ENCODE measurements at places on chromosomes 11 and 22.

DNA sequence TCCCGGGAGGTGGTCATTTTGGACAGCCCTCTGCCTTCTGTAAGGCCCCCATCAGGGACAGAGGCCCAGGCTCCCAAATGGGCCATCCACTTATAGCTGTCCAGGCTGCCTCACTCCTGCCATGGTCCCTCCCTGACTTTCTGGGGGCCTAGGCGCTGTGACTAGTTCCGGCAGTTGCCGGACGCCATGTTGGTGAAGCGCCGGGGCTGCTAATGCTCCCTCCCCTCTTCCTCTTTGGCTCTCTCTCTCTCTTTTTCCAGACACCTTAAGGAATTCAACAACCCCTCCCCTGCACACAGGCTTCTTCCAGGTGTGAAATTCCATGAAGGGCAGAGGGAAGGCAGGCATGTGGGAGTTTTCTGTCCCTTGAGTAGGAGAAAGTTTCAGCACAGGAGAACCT is 445.6 kb downstream of the SOX6 start:
- DNase-seq: no peak

- DNase-seq: peak; percentile 92
Observed at GRCh38 chr11:47607380-47607779, 13.2 kb upstream of the C1QTNF4 start.

DNA sequence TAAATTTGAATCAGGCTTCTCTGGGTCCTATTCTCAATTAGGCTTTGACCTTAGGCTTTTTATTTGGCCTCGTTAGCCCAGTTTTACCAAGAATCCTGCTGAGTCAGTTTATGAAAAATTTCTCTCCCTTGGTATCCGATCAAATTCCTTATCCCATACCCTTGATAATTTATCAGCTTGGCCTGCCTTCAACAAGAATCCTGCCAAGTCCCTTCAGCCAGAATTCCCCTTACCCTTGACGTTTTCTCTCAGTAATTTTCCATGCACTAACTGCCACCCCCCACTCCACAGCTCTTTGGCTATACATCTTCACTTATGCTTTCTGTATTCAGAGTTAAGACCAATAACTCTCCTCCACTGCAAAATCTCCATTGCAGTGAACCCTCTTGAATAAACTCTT is 811.0 kb upstream of the CCDC90B start:
- DNase-seq: no peak

DNA sequence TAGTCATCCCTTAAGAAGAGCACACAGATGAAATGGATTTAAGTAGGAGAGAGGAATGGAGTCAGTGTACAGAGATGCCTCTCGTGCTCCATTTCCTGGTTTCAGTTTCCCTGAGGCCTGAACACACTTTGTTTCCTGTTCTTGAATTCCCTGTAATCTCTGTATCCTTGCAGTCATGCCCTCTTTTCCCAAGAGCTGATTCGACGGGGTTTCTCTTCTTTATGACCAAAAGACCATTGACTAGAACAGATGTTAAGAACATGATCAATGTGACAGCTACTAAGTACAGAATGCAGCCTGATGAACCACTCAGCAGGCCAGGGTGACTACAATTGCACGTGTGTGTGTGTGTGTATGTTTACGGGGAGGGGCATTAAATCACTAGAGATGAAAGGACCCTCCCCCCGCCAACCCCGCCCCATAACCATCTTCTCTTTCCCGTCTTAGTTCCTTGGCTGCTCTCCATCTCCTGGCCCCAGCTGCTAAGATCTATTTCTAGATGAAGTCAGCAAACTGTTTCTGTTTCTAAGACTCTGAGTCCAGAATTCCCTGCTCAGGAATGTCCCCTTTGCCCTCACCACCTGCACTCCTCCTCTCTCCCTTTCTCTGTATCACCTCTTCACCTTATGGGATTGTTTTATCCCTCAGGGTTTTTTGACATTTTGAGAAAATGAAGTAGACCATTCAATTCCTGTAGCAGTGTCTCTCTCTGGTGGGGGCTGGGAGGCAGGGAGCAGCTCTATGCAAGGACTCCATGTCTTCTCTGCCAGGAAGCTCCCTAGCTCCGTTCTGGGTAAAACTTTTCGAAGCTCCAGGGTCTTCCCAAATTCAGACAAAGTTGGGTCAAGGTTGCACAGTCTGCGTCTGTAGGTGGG is 26.0 kb downstream of the SLC22A6 start:
- peak; percentile 34 for DNase-seq

GRCh38 chr11:69397732-69398131 is 83.7 kb upstream of the LINC01488 start:
- no peak for DNase-seq

DNA sequence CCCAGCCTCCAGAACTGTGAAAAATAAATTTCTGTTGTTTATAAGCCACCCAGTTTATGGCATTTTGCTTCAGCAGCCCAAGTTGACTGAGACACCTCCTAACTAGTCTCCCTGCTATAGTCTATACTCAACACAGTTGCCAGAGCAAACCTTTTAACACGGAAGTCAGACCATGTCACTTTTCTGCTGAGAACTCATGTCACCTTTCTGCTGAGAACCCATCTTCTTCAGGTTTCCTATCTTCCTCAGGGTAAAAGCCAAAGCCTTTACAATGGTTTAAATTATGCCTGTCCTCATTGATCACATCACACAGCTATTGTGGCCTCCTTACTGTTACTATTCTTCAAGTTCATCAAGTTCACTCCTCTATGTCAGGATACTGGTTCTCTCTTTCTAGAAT is 74.3 kb upstream of the SOX6 start:
- no peak for DNase-seq

DNA sequence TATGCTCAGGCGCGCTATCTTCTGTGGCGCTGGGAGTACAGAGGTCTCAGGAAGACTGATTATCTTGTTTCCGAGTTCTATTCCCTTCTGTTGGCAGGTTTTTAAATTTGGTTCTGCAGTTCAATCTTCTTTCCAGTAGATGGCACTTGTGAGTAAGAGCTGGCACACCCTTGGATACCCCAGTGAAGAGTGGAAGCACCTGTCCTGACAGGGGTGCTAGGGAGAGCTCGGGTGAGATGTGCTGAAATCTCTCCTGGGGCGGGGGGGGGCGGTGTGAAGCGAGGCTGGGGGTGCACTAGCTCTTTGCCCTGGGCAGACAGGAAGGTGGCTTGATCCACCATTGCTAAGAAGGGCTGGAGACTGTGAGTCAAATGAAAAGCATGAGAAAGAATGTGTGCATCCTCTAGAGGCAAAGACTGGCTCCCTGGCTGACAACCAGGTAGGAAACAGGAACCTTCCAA is 679.9 kb upstream of the CCDC179 start:
- DNase-seq: peak; percentile 70

DNA sequence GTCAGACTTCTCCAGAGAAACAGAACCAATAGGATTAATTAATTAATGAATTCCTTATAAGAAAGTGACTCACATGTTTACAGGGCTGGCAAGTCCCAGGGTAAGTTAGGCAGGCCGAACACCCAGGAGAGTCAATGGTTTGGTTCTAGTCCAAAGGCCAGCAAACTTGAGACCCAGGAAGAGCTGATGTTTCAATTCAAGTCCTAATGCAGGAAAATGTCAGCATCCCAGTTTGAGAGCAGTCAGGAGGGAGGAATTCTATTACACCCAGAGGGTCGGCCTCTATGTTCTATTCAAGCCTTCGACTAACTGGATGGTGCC is 466.0 kb downstream of the INSC start:
- DNase-seq: no peak

DNA sequence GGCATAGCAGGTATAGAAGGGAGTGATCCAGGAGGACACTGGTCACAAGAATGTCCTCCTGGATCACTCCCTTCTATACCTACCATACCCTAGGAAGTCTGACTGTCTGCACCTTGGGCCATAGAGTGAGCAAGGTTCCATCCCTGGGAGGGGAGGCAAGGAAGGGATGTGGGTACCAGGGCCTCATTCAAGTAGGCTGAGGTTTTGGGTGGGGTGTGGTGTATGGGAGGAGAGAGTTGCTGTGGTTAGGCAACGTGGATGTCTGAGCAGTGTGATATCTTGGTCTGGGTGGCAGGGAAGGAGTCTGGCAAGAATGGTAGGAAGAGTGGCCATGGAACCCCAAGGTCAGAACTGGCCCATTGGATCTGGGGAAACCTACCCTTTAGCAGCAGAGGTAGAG is 13.2 kb downstream of the PPFIBP2 start:
- DNase-seq: no peak

- DNase-seq: no peak
Observed at GRCh38 chr11:18710545-18710944, 12.0 kb downstream of the TMEM86A start.

DNA sequence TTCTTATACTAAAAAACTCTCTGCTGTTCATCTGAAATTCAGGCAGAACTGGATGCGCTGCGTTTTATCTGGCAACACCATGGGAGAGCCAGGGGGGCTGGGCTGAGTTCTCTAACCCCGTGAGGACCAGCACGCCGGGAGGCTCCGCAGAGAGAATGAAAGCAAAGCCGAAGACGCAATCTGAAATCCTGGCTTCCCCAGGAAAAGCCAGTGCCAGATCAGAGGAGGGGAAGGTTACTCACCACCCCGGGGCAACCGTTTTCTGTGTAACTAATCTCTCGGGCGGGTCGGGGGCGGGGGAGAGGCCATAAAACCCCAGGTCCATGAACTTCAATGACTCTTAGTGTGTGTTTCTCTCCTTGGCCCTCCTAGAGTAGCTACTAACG is 99.4 kb downstream of the SHANK2 start:
- peak; percentile 50 for DNase-seq

DNA sequence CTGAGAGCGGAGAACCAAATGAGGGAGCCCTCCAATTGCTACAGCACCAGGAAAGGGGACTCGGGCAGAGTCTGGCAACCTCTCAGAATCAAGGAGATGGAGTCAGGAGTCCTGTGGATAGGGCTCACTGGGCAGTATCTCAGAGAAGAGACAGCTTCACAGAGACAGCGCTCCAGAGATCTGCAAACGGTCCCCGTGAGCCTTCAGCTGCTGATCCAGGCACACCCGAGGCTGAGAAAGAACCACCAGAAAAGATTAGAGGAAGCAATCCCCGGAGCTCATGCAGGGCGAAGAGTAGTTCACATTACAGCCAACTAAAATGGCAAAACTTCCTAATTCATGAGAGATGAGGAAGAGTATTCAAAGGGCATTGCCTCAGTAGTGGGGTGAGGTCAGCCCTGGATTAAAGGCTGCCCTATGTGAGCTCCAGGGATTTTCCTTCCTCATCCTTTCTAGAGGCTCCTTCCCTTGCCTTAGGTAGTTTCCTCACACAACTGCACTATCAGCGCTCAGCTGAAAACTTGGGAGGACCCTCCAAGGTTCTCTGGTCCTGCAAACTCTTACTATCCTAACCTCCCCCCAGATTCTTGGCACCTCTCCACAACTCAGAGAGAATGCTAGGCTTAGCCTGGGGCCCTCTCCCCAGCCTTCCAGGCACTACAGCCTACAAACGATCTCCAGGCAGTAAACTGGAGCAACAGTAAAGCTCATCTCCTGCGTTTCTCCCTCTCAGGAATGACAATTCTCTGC is 23.7 kb downstream of the SCN4B start:
- no peak for DNase-seq

DNA sequence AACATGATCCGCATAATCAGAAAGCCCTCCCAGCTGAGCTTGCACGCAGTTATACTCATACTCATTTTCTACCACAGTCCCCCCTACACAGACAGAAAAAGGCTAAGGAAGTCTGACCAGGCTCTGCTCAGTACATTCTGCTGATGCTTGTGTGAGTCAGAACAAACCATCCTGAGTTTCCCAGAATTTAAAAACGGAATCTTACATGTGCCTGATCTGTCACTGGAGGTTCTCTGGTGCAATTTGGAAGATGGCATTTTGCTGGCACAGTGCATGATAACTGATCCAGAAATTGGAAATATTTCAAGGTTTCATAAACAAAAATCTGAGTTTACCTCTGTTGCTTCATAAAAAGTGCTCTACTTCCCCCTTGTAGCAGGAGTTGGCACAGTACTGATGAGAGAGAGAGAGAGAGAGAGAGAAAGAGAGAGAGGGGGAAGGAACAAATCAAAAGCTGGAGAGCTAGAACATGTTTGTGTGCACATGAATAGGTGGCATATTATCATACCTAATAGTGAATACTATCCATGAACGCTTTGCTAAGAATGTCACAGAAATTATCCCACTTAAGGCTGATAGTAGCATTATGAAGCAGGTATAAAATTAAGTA is 1085.3 kb downstream of the DLG2 start:
- peak; percentile 37 for DNase-seq

DNA sequence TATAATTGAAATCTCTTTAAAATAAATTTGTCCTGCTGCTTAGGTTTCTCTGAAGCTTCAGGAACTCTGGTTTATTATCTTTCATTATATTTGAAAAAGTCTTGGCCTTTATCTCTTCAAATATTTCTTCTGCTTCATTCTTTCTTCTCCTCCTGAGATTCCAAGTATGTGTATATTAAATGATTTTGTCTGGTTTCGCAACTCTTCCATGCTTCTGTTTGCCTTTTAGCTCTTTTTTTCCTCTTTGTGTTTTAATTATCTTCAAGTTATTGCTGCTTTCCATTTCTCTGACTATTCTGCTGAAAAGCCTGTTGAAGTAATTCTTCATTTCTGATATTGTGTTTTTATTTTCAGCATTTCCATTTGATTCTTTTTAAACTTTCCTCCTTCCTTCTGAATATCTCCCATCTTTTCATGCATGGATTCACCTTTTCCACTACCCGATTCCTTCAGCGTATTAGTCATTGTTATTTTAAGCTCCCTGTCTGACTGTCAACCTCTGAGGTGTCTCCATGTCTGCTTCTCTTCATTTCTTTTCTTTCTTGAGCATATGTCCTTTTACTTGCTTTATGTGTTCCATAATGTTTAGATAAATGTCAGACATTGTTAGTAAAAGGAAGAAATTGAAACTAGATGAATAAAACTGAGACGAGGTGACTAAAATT is 46.6 kb upstream of the CTSC start:
- DNase-seq: no peak

GRCh38 chr11:96481771-96482170 is 92.0 kb downstream of the JRKL start:
- no peak for DNase-seq

DNA sequence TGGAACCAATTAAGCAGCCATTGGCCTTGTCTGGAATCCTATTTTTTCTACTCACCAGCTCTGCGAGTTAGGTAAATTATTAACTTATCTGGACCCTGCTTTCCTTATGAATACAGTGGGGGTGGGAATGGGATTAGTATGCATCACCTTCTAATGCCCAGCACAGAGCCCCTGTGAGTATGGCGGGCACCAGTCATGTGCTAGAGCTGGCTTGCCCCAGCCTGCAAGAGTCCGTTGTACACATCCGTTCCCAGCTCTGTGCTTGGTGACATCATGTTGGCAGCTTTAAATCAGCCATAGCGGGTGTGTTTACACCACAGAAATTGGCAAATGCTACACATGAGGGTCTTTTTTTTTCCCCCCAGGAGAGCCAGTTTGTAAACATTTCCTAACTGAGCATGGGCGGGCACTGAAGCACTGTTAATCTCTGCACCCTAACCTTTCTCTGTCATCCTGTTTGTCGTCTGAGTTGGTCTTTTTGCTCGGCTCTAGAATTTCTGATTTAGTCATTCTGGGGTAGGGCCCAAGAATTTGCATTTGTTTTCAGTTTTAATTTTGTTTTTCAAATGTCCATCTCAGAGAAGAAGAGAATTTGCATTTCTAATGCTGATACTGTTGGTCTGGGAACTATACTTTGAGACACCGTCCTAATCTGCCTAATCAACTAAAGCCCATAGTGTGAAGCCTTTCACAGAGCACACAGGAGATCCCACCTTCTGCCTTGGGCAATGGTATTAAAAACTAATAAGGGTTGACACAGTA is 130.3 kb upstream of the TBCEL start:
- no peak for DNase-seq

- no peak for DNase-seq
Observed at GRCh38 chr11:95919514-95919913, 4.4 kb downstream of the MTMR2 start.

- DNase-seq: peak; percentile 82
Observed at GRCh38 chr11:66126808-66127555, 56.9 kb downstream of the PACS1 start.

GRCh38 chr11:123110397-123110796 is 48.5 kb upstream of the HSPA8 start:
- no peak for DNase-seq
